Suppressor macrophage treated with lipopolysaccharide for 1 hour (primary cell): ENCODE measurements at places on chromosomes 7 and 10.
A peak's percentile ranks its signal among the peaks of the same experiment; 100 is the strongest.

GRCh38 chr10:17005621-17006566 is 123.7 kb downstream of the CUBN start:
- no peak for DNase-seq

DNA sequence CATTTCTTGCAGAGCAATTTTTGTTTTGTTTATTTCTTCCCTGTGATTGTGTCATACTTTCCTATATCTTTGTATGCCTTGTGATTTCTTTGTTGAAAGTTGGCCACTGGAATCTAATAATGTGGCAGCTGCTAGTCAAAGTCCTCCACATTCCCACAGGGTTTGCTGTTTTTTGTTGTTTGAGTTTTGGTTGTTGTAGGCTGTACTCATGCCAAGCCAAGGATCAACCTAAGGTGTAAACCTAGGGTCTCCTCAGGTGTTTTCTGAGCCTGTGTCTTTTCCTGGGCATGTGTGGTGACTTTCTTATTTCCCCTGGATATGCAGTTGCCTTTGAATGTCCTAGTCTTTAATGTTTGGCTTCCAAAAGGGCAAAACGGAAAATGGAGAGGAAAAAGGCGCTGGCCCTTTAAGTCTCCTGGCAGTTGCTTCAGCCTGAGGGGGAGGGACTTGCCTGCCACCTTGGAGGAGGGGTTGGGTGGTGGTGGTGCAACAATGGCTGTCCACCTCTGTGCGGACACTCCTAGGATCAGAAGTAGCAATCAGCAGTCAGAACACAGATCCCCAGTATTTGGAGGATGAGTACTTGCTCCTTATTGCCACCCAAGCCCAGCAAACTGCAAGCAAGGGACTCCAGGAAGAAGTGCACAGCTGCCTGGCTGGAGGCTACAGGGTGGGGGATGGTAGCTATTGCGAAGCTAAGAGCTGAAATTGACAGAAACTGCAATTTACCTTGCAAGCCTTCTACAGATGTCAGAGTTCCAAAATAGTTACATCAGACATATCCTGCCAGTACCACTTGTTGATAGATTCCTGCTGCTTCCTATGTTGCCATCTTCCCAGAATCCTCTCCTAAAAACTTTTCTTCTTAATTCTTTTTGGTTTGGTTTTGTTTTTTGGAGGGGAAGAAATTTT is 5.6 kb upstream of the ZNF518A start:
- no peak for DNase-seq

- no peak for DNase-seq
Observed at GRCh38 chr10:15572531-15573045, 147.1 kb downstream of the ITGA8 start.

- no peak for DNase-seq
Observed at GRCh38 chr7:30934732-30935568, 23.3 kb downstream of the AQP1 start.

DNA sequence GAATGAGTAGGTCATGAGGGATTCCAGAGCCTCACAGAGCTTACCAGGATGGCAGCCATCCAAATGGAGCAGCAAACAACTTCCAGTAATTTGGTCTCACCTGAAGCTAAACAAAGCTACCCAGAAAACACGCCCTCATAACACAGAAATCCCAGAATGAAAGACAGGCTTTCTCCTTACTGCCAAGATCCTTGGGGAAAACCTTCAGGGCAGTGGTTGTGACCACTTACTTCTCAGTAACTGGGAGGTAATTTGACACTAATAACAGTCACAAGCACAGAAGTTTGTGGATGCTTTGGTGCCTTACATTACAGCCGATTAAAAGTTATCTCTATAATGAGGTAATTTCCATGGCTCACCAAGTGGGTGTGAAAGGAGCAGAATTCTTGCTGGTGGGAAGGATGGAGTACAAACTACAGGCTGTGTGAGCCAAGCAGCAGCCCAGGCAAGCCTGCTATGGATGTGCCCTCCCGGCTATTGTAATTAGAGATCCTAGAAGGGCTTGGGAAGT is 10.4 kb downstream of the WDR91 start:
- DNase-seq, result no peak

- no peak for DNase-seq
Observed at GRCh38 chr7:34755008-34755407, 97.0 kb downstream of the NPSR1 start.

DNA sequence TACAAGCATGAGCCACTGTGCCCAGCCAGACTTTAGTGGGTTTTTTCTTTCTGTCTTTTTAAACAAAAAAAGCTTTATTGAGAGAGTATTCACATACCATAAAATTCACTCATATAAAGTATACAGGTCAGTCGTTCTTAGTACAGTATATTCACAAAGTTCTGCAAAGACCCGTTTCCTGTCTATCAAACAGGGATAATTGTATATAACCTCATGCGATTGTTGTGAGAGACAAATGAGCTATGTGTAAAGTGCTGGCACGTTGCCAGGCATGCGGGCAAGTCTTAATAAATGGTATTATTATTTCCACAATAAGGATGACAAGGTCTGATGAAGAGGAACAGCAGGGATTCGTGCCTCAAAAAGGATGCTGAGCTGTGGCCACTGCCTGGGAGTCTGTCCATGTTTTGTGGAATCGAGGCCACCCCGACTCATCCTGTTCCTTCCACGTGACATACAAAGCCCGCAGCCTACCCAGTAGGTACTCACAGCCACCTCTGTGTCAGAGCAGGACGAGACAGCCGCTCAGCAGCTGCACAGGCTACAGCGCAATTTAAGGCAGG is 51.6 kb downstream of the SMKR1 start:
- DNase-seq, result peak; percentile 10

GRCh38 chr7:25718596-25718995 is 433.4 kb upstream of the NFE2L3 start:
- DNase-seq, result no peak

DNA sequence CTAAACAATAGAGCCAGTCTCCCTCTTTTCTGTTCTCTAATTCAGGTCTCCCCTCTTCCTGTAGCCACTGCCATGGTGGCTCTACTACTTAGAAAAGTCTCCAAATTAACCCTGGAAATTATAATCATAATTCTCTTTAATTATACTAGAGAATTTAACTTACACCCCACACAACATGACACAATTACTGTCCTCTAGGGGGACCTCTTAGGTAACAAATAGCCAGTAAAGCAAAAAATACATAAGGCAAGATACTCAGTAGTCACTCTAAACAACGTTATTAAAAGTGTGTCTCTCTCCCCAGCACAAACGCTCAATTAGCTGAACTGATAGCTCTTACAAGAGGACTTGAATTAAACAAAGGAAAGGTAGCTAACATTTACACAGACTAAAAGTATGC is 44.3 kb upstream of the ZNF107 start:
- no peak for DNase-seq

DNA sequence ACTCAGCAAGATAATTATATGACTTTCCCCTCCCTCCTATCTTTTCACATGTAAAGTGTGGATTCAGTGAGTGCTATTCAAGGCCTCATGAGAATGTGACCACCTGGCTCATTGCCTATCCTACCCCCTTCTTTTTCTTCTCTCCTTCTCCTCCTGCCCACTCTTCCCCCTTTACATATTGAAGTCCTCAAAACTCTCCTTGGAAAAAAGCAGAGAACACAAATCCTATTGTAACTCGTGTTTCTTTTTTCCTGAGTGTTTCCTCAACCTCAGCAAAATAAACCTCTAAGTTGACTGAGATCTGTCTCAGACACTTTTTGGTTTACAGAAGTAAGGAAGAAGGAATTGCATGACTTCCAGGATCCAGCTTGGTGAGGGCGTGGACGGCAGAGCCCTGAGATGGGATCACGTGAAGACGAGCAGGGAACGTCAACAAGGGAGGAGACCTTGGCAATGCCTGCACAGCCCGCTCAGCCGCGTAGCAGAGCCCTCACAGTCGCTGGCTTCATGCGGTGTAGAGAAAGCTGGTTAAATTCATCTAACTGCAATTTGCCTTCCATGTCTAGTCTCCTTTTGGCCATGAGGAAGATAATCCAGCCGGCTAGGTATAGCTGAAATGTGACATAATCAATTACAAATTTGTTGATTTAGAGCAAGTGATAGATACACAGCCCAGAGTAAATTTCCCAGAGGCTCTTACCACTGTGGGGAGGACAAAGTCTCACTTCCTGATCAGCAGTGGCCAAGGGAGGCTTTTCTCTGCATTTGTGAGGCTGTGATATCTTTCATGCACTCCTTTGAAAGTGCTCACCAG is 75.7 kb downstream of the LYZL2 start:
- DNase-seq, result peak; percentile 72

DNA sequence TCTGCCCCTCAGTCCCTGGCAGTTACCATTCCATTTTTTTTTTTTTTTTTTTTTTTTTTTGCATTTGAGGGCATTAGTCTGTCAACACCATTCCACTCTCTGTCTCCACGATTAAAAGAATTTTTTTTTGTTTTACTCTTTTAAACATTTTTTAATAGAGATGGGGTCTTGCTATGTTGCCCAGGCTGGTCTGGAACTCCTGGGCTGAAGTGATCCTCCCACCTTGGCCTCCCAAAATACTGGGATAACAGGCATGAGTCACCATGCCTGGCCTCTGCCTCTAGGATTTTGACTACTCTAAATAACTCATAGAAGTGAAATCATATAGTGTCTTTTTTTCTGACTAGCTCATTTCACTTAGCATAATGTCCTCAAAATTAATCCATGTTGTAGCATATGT is 16.5 kb upstream of the CLDN3 start:
- no peak for DNase-seq

DNA sequence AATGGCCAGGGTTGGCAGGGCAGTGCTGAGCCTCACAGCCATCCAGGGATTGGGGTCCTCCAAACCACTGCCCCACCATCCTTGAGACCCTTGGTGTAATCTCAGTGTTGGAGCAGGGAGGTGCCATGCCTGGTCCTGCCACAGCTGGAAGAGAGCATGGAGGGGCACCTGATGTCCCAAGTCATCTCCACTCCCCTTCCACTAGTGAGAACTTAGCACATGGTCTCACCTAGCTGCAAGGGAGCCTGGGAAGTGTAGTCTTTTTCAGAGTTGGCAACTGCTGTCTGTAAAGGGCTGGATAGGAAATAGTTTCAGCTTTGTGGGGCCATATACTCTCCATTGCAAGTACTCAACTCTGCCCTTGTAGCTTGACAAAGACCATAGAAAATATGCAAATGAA is 238.7 kb downstream of the RPS24 start:
- no peak for DNase-seq

DNA sequence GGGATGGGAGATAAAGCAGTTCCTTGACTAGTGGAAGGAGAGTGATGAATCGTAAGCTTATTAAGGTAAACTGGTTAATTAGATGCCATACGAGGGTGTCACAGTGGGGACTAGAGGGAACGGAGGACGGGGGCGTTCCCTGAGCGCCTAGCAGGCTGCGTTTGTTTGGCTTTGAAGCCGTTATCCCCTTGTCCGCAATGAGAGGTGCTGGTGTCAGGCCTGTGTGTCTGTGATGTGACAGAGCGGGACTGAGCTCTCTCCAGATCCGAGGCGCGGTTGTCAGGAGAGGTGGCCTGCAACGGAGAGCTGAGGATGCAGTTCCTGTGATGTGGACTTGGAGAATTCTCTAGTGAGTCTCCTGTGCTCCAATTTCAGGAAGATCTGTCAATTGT is 60.0 kb upstream of the PRPS1L1 start:
- DNase-seq, result no peak

DNA sequence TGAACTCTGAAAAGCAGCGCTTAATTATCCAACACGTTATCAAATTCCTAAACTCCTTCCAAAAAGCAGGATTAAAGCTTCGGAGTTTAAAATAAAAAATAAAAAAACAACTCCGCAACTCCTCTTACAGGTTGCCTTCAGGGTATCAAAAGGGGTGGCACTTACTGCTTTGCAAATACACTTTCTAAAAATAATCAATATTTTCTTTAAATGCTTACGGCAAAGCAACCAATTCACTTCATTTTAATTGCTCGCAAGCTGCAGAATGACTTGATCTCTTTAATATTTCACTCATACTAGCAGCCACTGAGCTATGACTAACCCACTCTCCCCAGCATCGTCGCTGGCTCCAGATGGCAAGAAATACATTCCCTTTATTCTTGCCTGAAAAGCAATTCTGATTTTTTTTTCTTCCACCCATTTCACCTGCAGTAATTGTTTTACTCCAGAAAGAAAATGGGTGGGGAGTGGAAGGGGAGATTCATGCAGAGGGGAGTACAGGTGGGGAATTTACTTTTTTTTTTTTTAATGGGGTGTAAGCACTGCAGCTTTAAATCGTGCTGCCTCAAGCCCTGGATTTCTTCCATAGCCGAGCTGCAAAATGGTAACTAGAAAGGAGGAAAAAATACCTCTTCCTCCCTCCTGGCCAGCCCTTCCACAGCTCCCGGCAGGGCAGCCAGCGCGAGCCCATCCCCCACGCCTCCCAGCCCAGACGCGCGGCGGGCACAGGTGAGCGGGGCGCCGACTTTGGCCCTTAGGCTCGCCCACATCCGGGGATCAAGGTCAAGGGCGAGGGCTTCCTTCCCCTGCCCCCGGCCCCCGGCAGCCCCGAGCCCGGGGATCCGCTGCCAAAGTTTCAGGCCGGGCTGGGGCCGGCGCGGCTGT is 54.2 kb upstream of the FHIP2A start:
- no peak for DNase-seq

DNA sequence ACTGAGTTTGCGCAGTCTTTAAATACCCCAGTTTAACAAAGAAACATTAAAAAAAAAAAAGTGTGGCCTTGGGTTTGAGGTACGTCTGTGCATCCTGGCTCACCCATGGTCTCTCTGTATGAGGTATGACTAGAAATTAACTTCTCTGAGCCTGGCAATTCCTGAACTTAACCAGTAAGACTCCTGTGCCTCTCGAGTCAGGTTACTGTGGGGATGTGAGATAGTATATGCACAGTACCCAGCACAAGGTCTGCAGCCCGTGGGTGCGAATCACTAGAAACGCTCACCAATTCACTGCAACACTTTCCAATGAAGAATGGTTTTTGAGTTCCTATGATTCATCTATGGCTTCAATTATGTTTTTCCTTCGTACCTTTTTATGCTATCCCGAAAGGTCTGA is 149.9 kb downstream of the SFMBT2 start:
- no peak for DNase-seq
